CMK (cell line): ENCODE measurements at places on chromosomes 3 and 15.

- DNase-seq: no peak
Observed at GRCh38 chr15:81111510-81112470, 22.3 kb upstream of the CFAP161 start.

DNA sequence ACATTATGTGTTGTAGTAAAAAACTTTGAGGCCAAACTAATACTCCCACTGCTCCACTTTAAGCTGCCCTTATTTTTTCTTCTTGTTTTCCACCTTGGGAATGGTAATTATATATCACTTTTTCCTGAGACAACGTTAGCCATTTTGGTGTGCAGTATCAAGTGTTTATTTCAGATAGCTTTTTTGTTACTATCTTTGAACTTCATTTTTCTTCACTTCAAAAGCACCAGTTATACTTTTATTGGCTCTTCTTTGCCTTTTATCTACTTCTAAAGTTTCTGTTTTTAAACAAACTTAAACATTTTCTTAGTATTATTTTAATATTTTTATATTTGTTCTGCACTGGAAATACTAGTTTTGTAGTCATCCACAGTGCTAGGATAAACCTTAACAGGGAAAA lies 6.5 kb downstream of the TOPAZ1 start:
- no peak for DNase-seq

GRCh38 chr3:186638259-186638658 lies 1.9 kb upstream of the FETUB start:
- DNase-seq: no peak

DNA sequence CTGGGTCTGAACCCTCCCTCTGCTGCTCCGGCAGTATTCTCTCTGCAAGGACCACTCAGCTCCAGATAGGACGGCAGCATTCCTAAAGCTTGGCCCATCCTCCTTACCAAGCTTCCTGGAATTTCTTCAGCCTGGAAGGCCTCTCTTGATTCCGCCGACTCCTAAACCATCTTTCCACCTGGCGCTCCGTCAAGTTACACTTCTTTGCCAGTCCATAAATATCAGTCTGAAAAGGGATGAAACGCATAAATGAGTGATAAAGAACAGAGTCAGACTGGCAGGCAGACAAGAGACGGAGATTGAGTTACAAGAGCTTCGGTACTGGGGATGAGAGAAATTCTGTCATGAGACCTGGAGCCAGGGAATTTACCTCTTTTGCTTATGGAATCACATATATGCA lies 44.3 kb downstream of the CERS3 start:
- no peak for DNase-seq

DNA sequence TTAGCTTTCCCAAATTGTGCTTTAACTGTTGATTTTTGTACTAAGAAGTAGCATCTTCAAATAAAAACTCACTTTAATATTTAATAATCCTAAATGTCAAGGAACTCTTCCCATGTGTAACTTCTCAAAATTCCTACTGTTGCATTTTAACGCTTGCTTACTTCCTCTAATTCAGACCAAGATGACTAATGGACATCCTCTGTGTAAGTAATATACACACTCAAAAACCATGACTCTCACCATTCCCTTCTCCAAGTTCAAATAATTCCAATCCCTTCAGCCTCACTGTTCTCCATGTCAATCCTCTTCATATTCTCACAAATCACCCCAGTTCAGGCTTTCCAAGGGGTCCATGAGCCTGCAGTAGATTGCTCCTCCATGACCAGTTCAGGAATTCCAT lies 13.0 kb downstream of the MRPL46 start:
- DNase-seq: no peak

DNA sequence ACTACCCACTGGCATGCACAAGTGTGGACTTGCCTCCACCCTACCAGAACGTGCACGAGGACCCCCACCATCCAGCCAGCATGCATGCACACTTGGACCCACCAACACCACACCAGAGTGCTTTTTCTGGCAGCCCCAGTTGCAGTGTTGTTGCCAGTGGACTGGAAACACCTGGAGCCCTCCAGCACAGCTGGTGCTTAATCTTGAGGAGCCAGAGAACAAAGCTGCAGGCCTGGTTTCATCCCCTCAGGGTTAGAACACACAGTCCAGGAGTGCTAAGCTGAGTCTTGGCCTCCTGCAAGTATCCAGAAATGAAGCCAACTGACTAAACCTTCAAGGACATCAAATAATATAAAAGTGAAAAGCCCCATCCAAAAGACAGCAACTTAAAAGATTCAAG lies 888.0 kb downstream of the NTRK3 start:
- DNase-seq: no peak

DNA sequence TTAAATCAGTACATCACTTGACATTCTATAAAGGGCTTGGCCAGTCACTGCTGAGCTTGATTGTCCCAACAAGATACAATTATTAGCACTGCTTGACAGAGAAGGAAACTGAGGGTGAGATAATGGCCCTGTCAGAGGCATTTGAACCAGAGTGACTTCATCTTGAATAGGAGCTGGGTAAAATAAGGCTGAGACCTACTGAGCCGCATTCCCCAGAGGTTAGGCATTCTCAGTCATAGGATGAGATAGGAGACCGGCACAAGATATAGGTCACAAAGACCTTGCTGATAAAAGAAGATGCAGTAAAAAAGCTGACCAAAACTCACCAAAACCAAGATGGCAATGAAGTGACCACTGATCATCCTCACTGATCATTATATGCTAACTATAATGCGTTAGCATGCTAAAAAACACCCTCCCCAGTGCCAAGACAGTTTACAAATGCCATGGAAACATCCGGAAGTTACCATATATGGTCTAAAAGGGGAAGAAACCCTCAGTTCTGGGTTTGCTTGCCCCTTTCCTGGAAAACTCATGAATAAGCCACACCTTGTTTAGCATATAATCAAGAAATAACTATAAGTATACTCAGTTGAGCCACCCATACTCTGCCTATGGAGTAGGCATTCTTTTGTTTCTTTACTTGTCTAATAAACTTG lies 239.1 kb upstream of the SETMAR start:
- DNase-seq: no peak

DNA sequence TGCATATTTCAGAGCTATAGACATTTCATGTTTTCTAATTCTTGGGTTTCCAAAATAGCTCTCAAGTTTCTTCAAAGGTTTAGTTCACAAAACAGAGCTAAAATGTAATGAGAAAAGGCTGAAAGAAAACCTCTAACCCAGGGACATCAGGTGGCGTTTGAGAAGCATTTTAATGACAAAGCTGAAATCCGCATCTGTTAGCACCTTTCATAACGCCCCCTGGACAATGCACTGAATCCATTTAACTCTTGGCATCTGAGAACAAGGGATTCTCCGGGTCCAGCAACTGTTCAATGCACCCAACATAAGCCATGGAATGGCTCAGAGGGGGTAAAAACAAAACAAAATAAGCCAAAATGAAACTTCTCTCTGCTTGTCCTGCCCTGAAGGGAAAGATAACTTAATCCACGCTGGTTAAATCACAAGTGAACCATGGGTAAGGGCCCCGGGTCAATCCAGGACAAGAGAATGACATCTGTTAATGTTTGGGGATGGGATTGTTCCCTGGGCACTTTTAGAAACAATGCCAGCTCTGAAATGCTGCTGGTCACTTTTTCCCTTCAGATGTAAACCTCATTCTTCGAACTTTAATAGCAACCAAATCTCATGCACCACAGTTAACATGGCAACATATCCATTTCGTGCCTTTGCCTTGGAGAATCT lies 466.2 kb upstream of the ADAMTS9 start:
- DNase-seq: no peak

DNA sequence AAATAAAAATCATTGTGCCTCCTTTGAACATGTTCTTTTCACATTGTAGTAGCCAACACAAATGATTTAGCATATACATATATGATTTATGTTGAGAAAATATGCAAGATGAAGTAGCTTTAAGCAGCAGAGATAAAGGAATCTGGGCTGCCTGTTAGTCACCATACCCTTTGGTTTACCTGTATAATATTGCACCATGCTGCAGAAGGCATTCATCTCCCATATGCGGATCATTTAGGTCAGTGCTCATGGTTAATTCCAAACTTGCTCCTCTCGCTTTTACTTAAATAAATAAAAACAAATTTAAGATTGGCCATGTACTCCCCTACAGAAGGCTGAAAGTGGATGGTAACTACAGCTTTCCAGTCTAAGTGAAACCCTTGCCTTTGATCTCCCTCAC lies 86.7 kb upstream of the TBL1XR1 start:
- DNase-seq: no peak

- no peak for DNase-seq
Observed at GRCh38 chr3:161599697-161600096, 103.1 kb downstream of the OTOL1 start.

- no peak for DNase-seq
Observed at GRCh38 chr3:177665122-177665808, 468.0 kb upstream of the TBL1XR1 start.

DNA sequence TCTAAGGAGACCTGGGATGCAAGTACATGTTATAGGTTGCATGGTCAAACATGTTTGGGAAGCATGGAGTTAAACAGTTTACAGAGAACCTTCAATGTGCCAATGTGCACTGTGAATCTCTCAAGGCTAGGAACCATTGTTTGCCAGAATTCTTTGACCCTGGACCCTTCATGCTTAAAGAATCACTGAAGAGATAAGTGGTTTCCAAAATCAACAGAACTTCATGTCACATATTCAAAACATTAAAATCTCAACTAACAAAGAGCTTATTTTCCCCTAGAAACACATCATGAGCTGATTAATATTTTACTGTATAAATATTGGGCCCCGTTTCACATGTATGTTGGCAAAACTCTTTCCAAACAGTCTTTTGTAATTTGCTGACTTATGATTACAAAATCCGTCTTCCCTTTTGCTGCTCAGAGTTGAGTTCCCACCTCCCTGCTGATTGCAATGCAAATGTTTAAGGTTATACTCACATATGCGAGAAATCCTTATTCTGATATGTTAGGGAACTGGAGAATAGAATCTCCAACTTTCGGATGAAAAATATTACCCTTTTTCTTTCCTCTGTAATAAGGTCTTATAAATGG lies 380.2 kb downstream of the DIPK2A start:
- DNase-seq: no peak

- no peak for DNase-seq
Observed at GRCh38 chr3:143571548-143571947, 276.7 kb downstream of the SLC9A9 start.

DNA sequence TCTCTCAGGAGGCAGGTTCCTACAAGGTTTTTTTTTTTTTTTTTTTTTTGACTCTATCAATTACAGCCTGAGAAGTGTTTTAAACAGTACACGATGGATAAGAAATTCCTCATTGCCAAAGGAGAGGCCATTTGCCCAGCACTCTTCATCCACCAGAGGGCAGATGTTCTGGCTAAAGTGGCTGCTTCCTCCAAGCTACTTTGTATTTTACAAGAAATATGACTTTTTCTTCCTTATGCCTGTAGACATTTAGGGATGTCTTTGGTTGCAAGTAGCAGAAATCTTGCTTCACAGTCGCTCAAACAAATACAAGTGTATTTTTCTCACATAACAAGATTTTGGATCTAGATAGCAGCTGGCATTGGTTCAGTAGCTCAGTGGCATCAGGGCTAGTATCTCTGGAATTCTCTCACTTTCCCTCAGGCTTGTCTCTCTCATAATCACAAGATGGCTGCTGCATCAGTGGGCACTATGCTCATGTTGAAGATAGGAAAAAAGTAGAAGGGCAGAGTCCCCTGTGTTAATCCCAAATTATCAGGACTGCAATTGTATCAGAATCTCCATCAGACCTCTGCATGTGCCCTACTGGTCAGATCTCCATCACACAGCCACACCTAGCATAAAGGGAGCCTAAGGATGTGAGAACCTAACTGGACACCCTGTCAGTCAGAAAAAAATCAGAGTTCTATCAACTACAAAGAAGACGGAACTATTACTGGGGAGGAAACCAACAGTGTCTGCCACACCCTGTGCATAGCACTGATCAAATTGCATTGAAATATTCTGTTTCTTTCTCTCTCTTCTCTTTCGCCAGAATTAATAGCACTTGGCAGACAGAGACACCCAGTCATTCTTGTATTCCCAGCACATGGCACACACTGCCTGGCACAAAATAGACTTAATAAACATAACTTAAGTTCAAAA lies 138.9 kb upstream of the COL8A1 start:
- no peak for DNase-seq

DNA sequence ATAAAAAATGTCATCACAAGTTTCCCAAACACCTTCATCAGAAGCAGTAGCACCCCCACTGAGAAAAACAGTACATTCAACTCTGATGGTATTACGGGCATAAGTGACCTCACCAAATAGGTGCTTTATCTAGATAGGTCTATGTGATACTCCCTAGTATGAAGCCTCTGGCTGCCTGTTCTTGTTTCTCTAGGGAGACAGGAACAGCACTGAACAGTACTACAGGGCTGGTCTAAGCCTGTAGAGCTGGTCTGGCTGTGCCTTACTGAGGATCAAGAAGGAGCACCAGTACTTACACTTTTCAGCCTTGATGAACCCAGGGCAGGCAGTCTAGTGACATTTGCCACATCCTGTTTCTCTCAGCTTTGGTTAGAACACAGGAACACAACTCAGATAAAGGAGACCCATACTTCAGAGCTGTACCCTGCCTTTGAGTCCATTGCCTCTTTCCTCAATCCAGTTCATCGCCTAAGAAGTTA lies 35.9 kb downstream of the OXNAD1 start:
- DNase-seq: no peak

- no peak for DNase-seq
Observed at GRCh38 chr3:107795514-107796094, 272.8 kb downstream of the BBX start.

- no peak for DNase-seq
Observed at GRCh38 chr3:4981294-4981664, 2.0 kb downstream of the BHLHE40 start.

DNA sequence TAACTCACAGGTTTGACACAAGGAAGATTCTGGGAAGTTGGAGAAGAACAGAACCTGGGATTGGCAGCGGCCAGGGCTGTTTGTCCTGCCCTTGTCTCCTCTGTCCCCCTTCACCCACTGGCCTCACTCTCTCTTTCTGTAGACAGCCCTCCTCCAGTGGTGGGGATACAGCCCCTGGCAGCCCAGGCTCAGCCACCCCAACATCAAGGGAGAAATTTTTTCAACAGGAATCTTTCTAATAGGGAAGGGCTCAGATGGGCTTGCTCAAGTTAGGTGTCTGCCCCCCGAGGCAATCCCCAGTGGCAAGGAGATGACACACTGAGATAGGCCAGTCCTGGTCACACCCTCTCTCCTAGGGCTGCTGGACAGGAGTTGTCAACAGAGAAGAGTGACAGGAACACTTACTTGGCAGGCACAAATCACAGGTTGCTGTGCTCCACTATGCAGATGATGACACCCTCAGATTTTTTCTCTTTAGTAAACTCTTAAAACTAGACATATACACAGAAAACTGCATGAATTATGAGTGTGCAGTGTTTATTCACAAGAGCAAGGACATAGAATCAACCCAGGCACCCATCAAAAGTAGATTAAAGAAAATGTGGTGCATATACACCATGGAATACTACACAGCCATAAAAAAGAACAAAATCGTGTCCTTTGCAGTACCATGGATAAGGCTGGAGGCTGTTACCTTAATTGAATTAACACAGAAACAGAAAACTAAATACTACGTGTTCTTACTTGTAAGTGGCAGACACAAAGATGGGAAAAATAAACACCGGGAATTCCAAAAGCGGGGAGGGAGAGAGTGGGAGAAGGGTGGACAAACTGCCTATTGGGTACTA lies 36.3 kb downstream of the PLA2G4D start:
- DNase-seq: no peak
